ENCODE measurements at places on chromosomes 7 and 10. TPM values are rescaled to one million over a fixed set of nuclear protein-coding genes. Genes with fewer than 3 reads are reported as not detected.
A peak's percentile ranks its signal among the peaks of the same experiment; 100 is the strongest.

DNA sequence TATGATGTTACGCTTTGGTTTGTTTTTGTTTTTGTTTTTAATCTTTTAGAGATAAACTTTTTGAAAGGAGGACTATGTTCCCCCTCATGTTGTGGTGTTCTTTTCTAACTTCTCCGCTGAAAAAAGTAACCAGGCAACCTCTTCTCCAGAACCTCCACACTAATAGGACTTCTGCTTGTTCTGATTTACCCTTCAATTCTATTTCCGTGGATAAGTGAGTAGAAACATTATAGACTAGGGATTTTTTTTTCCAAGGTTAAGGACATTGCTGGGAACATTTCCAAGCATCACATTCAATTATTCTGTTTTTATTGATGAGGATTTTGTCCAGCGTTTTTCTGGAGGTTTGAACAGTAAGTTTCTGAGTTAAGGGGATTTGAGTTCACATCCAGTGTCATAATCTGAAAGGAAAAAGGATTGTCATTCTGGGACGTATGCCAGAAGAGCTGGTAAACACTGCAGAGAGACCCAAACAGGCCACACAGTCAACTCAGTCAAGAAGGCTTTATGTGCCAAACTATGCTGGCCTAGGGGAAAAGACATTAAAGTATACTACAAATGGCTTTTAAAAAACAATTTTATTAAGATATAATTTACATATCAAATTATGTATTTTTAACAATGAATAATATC, 28.3 kb upstream of the RALA start:
- DNase-seq: no peak

- no peak for DNase-seq
Measured at GRCh38 chr10:98402478-98402877, 12.5 kb downstream of the PYROXD2 start.

GRCh38 chr10:26448706-26449435, 10.7 kb downstream of the APBB1IP start:
- DNase-seq: peak; percentile 3

GRCh38 chr7:47847207-47847606, 101.1 kb downstream of the PKD1L1 start:
- peak; percentile 69 for DNase-seq

- DNase-seq: no peak
Measured at GRCh38 chr10:73509695-73510094, 13.9 kb upstream of the PPP3CB start.

DNA sequence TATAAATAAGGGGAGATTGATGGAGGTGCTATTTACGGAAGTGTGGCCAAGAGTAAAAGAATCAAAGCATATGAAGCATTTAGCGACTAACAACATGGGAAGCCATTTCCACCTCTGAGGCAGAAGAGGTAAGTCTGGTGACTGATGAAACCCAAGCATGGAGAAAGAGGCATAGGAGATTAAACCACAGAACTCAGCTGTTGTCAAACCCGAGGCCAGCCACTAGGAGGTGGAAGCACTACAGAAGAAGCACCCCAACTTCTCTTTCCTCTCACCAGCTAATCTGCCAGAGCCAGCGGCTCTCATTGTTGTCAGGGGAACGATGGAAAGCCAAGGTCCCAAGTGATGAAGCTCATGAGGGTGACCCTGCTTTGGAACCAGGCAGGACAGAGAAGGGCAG, 19.6 kb upstream of the CNTNAP2 start:
- DNase-seq: no peak

Gene TLX1
- total RNA-seq: not detected

Gene CDNF
- not detected for total RNA-seq
